ENCODE measurements at places on chromosomes 1 and 21.

GRCh38 chr1:245990315-245991022 is 516.6 kb downstream of the SMYD3 start:
- DNase-seq: no peak

GRCh38 chr1:39876144-39876543 is 7.2 kb downstream of the TRIT1 start:
- no peak for DNase-seq

- DNase-seq: no peak
These were observed 1725.5 kb downstream of the MRPL39 start for GRCh38 chr21:23881783-23882182.

GRCh38 chr1:162956922-162957321 is 95.9 kb upstream of the CCDC190 start:
- DNase-seq: no peak

DNA sequence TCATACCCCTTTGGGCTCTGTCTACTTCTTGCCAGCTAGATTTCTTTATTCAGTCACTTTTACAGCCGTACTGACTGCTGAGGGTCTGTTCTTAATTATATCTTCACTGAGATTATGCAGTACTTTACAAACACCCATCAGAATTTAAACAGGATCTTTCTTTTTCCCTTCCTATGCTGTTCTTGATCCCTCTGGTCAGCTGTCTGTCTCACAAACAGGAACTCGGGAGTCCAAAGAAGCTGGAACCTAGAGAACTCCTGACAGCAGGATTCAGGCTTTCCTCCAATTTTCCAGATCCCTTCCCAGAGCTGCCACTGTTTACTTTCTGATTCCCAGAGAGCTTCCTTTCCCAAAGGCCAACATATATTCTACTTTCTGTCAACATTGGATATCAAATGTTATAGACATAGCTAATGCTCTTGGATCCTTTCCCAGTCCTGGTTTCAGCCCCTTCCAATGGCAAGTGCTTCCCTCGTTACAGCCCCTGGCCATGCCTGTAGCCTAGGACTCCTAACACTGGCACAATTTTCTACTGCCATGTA is 59.5 kb downstream of the ATP2B4 start:
- DNase-seq: peak; percentile 97

GRCh38 chr1:221739018-221739676 is 2.7 kb downstream of the DUSP10 start:
- no peak for DNase-seq

- no peak for DNase-seq
These were observed 50.7 kb downstream of the HLCS start for GRCh38 chr21:36915696-36916245.

- no peak for DNase-seq
These were observed 79.4 kb upstream of the RRP15 start for GRCh38 chr1:218205721-218206120.

DNA sequence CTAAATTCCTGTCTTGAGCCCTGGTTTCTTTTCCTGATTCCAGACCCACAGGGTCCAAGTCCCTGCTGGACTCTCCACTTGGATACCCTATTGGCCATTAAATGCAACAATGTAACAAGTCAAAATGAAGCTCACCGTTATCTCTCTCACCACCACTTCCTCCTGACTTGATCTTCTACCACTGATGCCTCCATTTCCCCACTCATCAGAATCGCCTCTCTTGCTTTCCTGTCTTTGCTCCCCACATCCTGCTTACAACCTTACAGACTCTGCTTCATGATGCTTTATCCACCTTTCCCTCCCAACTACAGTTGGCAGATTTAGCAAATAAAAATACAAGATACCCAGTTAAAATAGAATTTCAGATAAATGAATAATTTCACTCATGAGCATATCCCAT is 343.8 kb downstream of the KCNH1 start:
- DNase-seq: no peak

DNA sequence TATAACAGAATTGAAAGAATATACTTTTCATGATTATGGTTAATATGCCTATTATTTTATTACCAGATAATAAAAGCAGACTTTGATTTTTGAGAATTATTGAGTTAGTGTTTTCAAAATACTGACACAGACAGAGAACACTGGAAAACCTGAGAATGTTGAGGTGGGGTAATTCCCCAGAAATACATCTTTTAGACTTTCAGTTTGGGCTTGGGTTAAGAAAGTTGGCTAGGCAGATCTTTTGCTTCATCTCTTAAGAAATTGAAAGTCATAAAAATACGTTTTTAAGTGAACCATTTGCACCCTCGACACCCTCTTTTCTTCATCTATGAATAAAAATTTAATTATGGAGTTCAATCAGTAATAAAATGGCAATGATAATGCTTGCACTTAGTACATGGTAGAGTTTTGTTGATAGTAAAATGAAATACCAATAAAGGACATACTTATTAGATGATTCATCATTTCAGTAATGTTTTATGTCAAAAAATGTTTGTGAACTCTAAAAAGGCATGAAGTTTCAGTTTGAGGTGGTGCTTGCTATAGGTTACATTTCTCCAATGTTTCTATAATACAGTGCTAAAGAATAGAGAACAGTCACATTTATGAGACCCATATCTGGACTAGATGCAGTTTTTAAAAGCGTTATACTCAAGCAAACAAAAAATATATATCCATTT is 1.9 kb upstream of the SAMSN1 start:
- no peak for DNase-seq

GRCh38 chr1:205240569-205240968 is 12.8 kb downstream of the TMCC2 start:
- no peak for DNase-seq

DNA sequence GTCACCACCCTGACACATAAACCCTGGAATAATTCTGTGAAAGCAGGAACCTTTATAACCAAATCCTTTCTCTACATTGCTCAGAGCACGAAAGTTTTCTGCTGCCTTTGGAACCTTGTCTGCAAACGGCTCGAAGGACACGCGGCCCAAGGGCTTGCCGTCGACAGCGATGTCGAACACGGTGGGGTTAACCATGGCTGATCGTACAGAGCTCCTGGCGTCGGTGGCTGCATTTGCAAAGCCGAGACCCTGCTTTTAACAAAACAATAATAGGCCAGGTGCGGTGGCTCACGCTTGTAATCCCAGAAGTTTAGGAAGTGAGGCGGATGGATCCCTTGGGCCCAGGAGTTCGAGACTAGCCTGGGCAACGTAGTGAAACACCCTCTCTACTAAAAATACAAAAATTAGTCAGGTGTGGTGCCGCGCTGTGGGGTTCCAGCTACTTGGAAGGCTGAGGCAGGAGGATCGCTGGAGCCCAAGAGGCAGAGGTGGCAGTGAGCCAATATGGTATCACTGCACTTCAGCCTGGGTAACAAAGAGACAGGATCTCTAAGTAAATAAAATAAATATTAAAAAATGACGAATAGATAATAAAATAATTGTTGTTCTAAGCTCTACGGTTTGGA is 2.2 kb upstream of the EIF2B3 start:
- DNase-seq: no peak

GRCh38 chr1:63157085-63157484 is 165.3 kb upstream of the FOXD3 start:
- no peak for DNase-seq

DNA sequence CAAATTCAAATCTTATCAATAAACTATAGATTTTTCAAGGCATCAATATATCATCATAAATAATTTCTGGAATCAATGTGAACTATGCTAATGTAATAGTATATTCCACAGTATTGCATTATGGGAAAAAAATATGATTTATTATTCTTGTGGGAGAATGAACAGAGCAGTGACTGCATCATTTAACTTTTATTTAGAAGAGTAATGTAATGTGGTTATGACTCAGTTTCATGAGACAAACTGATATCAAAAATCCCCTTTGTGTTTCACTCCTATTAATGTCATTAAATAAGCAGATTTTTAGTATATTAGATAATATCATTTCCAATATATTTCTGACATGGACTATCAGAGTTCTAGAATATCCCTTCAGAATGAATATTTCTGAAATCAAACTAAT is 187.6 kb downstream of the LRRC40 start:
- DNase-seq: no peak

- peak; percentile 64 for DNase-seq
These were observed at the start of gene SMPDL3B for GRCh38 chr1:27934818-27935549. Gene SMPDL3B, plus strand, starts transcription at chr1:27935000. Its CDS starts 184 bp downstream, at chr1:27935184.

GRCh38 chr1:21874328-21874727 is 62.3 kb downstream of the LDLRAD2 start:
- DNase-seq: no peak

DNA sequence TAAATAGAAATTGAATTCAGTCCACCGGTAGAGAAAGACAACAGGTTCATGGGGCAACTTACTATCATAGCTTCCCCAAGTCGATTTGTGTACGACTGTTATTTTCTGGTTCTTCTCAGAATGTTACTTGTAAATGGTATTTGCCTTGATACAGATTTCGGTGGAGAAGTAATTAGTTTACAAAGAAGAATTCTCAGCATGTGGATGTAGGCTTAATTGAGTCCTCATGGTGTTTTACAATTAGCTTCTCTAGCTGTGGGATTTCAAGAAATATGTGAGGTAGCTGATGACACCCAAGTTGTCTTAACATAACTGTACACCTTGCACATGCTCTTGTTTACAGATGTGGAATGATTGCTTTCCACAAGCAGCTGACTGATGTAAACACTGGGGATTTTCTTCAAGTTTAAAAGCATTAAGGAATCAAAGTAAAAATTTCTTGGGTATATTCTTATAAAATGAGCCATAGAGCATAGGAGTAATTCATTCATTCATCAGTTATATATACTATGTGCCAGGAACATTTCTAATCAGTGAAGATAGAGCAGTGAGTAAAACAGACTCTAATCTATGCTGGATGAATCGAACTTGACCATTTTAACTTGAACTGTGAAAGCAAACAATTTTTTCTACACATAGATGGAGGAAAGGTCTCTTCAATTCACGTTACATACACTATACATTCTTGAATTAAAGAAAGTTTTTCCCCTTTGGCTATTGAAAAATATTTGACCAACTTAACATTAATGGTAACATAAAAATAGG is 1.4 kb downstream of the MACO1 start:
- no peak for DNase-seq

- peak; percentile 61 for DNase-seq
These were observed 4.1 kb upstream of the CACNA1E start for GRCh38 chr1:181479137-181479745.

DNA sequence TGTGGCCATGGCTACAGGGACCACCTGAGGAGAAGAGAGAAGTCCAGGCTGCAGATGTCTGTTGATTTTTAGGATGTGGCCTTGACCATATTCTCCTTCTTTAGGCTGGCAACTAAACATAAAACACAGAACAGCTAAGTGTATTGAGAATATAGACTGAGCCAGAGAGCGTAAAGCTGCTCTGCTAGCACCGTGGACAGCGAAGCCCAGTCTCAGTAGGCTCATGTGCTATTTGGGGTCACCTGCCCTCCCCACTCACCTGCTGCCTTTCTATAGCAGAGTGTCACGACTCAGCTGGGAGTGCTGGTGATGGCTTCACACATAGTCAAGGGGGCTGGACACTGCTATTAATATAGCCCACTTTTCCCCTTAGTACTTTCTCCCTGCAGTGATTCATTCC is 278.5 kb downstream of the KCNH1 start:
- no peak for DNase-seq

All from NCI-H2081 (cell line).